ENCODE measurements at places on chromosomes 2 and 18.

DNA sequence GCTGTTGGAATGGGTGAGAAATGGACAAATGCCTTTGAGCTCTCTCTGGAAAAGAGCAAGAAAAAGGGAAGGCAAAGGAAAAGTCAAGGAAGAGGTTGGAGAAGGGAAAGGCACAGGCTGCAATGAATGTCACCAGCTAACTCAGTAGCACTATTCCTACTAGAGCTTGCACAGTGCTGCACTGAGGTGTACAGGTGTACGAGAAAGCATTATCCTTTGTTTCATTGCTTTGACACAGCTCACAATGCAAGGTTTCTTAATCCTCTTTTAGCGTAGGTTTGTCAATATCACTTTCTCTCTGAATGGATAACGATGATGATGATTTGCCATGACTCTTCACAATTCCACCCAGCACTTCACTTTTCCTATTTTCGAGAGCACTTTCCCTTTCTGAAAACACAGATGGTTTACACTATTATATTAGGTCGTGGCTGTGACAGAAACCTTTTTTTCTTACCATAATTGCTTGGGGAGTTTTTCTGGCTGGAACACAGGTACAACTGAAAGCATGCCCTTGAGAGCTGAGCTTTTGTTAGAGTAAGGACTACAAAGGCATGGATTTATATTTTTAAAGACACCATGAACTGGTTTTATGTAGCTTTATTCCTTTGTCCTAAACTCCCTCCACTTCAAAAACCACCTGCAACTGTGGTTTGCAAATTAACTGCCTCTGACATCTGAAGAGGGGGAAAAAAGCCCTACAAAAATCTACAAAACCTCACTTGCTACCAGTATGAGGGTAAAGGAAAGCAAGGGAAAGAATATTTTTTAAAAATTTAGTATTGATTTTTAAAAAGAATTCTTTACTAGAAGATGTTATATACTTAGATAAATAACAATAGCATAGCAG is 265.5 kb downstream of the TGIF1 start:
- DNase-seq, result no peak

DNA sequence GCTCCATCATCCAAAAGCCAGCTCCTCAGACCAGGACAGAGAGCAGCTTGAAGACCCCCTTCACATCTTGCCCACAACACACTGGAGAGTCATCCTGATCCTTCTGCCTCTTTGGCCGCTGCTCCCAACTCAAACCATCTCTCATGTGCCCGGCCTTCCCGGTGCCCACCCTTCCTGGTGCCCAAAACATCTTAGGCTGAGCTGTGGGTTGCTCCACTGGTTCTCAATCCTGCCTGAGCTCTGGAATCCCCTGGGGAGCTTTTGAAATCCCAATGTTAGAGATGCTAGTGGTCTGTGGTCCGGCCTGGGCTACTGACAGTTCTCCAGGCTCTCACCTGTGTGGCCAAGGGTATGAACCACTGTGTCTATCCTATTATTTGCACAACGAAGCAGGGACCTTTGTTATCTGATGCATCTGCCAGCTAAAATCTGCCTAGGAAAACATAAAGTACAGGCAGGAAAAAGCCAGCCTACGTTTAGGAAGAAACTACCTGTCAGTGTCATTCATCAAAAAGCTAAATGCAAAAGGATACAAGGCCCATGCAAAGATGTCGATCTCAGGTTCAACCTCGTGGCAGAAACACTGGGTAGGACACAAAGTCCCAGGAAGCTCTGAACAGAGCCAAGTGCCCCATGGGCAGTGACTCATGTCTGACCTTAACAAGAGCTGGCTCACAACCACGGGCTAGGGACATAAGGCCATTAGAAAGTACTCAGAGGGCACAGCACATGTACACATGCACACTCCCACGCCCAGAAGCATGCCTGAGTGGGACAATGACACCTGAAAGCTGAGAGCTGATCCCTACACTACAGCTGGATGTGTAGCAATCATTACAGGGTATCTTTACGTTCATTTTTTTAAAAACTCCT is 30.8 kb downstream of the TBC1D8 start:
- no peak for DNase-seq

GRCh38 chr2:237591141-237591881 is 777 bp upstream of the RAB17 start:
- peak; percentile 44 for DNase-seq

GRCh38 chr2:43238176-43238575 is 11.8 kb upstream of the ZFP36L2 start:
- no peak for DNase-seq

GRCh38 chr2:15293262-15293937 is 267.7 kb downstream of the NBAS start:
- DNase-seq, result no peak

DNA sequence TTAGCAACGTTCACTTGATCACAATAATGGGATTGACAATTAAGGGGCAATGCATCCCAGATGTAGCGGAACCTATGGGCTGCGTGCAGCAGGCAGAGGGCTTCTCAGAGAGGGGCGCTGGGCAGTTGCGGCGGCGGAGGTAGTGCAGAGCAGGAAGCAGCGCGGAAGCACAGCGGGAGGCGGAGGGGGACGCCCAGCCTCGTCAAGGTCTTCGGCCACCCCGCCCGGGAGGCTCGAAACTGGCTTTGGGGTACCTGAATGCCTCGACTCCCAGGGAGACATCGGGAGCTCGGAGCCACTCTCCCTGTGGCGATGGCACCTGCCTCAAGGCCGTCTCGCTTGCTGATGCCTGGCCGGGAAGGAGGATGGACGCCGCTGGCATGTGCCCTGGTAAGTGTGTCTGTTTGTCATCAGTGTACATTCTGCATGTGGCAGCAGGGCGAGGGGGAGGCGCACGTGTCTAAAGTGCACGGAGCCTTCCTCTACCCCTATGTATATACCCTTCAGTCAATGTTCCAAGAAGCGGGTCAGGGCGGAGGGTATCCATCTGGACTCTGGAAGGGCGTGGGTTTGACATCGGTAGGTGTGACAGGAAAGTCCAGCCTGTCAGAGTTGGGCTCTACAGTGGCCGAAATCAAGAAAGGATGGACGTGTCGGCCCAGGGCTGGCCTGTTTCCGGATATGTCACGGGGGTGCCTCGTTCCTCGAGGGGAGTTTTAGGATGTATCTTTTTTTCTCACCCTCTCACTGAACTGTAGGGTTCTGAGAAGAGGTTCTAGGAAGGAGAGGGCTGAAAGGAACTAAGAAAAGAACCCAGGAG is 7.5 kb upstream of the SP9 start:
- DNase-seq, result no peak

- no peak for DNase-seq
Measured at GRCh38 chr18:58557008-58557435, 71.9 kb downstream of the ALPK2 start.

DNA sequence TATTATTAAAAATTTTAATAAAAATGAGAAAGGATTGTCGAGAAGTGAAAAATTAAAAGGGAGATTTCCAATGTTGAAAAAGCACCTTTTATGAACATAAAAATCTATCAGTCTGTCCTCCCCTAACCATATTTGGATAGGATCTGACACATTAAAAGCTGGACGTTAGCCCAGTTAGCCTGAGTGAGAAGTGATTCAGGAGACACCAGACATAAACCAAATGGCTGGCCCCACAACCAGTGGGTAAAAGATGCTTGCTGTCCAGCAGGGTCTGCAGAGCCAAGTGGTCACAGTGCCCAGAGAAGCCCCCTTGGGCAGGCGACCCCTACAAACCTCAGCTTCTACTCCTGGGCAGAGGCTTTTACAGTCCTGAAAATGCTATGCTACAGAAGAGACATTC is 253.8 kb upstream of the LYPD1 start:
- DNase-seq, result no peak

GRCh38 chr18:52875725-52876124 is 535.7 kb downstream of the DCC start:
- no peak for DNase-seq

DNA sequence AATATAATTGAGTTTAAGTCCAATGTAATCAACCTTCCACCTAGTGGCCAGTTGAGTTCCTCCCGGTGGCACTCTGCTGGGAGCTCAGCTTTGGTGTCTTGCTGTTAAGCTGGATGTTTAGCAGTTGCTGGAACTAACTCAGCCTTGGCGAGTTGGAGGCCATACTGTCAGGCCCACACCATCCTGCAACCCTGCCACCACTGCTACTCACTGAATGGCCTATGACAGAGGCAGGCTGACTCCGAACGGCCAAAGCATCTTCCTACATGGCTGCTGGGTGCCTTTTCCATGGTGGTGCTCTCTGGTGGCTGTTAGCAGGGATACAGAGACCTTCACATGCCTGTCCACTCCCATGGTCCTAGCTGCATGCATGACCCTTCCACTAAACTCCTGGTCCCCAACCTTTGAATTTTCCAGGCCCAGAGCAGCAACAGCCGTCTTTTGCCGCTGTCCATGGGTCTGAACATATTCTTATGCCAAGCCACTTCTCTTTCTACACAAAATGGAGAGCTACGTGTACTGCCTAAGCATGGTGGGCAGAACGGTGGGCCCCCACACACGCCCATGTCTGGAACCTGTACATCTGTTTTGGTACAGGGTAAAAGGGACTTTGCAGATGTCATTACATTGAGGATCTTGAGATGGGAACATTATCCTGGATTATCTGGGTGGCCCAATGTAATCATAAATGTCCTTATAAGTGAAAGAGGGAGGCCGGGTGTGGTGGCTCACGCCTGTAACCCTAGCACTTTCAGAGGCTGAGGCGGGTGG is 15.0 kb upstream of the TRAF3IP1 start:
- DNase-seq, result no peak

DNA sequence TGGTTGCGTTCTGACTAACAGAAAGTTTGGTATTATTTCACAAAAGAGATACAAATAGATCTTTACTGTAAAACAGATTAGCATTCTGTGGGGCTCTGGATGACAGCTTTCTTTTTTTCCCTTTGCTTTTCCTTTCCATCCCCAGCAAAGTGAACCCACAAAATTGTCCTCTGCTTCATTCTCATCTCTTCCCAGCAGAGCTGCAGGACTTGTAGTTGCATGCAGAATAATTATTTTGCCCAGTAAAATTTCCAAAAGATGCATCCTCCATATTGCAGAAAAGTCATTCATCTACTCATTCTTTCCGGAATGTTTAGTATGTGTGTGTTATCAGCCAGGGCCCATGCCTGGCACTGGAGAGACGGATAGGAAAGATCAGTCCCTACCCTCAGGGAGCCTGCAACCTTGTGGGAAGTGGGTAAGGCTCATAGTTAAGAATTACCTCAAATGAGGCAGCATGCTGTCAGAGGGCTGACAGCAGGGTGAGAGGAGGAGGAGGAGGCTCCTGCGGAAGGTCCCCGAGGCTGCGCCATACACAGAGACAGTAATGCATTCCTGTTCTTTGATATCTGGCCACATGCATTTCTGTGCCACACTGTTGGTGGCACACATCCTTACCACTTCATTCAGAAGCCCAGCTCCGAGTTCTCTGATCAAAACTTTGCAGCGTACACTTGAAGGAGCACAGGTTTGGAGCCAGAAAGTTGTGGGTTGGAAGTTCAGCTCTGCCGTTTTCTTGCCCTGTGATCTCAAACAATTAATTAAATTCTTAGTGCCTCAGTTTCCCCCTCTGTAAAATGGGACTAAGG is 225.4 kb downstream of the MYCN start:
- no peak for DNase-seq

DNA sequence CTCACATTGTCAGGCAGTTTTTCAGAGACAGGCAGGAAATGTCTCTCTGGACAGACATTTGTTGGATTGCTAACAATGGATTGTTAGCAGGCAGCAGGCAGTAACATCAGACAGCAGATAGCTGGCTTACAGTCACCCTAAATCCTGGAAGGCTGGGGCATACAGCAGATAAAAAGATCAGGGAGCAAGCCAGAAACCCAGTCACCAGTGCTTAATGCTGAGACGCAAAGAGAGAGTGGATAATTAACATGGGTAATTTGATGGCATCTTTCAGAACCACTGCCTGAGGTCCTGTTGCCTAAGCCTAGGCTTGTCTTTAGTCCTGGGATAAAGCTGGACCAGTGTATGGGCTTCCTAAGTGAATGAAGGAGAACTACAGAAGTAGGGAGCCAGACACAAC is 22.4 kb downstream of the MC4R start:
- DNase-seq, result no peak

GRCh38 chr2:33488715-33489540 is 12.5 kb downstream of the RASGRP3 start:
- DNase-seq, result no peak

- DNase-seq, result no peak
Measured at GRCh38 chr18:65735155-65735554, 15.7 kb upstream of the CDH7 start.

DNA sequence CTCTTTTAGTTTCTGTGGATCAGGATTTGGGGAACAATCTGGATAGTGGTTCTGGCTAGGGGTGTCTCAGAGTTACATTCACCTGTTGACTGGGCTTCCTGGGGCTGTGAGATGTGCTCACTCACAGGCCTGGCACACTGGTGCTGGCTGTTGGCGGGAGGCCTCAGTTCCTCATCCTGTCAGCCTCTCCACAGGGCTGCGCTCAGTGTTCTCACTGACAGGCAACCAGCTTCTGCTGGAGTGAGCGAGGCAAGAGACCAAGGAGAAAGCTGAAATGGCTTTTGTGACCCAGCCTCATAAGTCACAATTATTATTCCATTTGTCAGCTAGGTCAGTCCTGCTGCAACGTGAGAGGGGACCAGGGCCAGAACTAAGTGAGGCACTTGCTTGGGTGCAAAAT is 180.6 kb upstream of the GLI2 start:
- no peak for DNase-seq

DNA sequence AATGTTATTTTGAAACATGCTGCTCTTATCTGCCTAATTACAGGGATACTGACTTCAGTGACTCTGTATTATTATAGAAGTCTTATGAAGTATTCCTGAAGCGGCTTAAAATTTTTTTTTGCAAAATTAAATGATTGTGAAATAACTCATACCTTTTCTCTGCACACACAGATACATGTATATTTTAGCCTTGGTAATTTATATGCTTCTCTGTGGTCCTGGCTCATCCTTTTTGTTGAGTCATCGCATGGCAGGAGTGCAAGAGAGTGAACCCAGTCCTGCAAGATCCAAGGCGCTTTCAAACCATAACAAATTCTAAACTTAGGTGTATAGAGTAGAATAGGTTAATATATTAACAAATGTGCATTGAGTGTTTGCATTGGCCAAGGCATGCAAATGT is 8.6 kb downstream of the CCNT2 start:
- DNase-seq, result no peak

DNA sequence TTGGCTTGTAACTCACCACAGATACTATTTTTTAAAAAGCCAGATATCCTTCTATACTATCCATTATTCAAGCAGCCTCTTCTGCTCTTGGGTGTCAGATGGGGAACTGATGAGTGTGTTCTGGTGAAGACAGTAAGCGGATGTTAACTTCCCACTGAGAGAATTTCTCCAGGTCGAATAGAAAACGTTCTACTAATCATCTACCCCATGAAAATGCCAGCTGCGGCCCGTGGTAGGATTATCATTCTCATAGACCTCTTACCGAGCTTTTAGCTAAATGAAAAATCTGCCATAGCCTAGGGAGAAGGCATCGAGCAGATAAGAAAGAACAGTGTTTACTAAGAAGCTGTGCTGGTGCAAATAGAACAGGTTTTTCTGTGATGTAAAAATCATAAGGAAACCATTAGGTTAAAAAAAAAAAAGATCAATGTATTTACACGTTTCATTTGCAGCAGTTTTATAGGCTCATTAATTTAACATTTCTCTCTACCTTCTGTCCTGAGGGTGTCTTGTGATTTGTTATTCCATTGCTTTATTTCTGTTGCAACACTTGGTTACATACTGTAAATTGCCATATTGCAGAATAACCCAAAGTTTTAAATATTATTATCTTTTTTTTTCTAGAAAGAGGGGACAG is 1521.5 kb upstream of the ZEB2 start:
- DNase-seq, result no peak

Measured in stimulated activated CD8-positive, alpha-beta memory T cell treated with anti-CD3 and anti-CD28 coated beads, Interleukin-4, amount 100 ng/mL, for 48 hours (primary cell).